ENCODE measurements at places on chromosomes 2 and 18.
A peak's percentile ranks its signal among the peaks of the same experiment; 100 is the strongest.

GRCh38 chr2:181231886-181232621 lies 225.1 kb upstream of the ITGA4 start:
- DNase-seq = no peak

DNA sequence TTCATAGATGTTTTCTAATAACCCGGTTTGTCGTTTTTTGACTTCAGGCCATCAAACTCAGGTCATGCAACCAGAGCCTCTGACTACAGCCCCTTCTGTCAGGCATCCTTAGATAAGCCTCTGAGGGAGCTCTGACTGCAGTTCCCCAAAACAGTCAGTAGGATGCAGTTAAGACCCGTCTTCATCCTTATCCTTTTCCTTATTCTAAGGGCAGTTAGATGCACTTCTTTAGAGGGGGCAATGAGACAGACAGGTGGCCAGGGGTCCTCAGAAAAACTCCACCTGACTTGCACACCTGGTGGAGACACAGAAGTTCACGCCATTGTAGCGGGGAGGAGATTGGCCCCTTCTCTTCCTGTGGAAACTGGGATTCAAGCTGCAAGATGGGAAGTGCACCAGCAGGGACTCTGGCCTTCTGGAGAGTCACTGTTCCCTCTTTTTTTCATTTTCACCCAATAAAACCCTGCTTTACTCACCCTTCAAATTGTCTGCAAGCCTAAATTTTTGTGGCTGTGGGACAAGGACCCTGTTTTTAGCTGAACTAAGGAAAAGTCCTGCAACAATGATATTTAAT lies 104.8 kb upstream of the TFPI start:
- no peak for DNase-seq

DNA sequence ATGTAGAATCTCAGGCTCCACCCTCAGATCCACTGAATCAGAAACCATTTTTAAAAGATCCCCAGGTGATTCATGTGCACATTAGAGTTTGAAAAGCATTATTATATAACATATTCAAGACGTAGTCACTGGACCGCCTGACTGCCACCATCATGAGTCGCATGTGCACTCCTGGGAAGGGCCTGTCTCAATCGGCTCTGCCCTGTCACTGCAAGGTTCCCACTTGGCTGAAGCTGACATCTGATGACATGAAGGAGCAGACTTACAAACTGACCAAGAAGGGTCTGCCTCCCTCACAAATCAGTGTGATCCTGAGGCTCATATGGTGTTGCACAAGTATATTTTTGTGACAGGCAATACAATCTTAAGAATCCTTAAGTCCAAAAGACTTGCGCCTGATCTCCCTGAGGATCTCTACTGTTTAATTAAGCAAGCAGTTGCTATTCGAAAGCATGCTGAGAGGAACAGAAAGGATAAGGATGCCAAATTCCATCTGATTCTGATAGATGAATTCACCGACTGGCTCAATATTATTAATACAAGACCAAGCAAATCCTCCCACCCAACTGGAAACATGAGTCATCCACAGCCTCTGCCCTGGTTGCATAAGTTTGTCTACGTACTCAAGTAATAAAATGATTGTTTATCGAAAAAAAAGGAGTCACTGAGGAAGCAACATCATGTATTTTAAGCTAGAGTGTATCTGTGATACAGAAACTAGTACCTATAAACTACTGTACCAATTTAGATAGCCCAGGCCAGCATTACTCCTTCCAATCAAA lies 26.2 kb downstream of the ATAD2B start:
- peak; percentile 67 for DNase-seq

- DNase-seq = no peak
Measured at GRCh38 chr18:6659963-6660725, 69.4 kb upstream of the ARHGAP28 start.

DNA sequence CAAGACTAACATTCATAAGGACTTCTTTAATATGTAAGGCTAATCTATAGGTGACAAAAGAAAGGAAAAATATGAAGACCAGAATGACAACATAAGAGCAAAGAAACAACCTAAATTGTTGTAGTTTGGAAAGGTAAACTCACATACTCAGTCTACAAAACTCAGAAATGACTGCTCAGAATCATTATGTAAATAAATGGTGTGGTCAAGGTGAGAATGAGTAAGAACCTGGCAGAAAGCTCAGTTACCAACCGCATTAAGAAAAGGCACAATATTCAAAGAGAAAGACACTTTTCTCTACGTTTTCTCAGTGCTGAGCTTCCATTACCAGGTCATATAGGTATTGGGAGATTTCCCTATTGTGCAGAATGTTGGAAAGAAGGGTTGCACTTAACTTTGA lies 15.8 kb downstream of the ATF2 start:
- DNase-seq = no peak

GRCh38 chr2:84846041-84846663 lies 34.7 kb downstream of the TRABD2A start:
- DNase-seq = no peak

GRCh38 chr18:2641638-2642037 lies 13.9 kb upstream of the SMCHD1 start:
- DNase-seq = no peak

- DNase-seq = no peak
Measured at GRCh38 chr2:176544991-176545956, 276.0 kb downstream of the MTX2 start.

DNA sequence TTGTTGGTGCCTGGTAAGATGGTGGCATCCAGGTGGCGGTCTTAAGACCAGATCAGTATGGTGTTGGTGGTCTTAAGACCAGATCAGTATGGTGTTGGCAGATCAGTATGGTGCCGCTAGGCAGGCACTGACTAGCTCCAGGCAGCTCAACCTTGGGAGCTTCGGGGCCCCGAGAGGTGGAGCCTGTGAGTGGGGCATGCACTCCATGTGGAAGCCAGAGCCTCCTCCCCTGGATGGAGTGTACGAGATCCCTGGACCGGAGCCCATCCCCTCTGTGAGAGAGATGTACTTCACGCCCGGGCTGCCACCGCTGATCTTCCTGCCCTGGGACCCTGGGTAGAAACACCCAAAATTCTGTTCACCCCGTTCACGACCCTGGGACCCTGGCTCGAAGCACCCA lies 19.0 kb downstream of the MALT1 start:
- DNase-seq = no peak

DNA sequence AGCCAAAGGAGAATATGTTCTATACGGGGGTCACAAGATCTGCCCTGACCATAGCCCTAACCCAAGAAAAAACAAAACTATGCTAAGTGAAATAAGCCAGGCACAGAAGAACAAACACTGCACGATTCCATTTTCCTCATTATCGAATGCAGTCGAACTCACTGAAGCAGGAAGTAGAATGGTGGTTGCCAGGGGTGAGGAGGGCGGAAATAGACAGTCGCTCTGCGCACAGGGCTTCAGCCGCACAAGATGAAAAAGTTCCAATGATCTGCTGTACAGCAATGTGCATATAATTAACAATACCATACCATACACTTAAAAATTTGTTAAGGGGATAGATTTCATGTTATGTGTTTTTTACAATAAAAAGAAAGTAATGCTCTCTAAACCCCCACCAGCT lies 257.7 kb downstream of the TXNL1 start:
- no peak for DNase-seq

DNA sequence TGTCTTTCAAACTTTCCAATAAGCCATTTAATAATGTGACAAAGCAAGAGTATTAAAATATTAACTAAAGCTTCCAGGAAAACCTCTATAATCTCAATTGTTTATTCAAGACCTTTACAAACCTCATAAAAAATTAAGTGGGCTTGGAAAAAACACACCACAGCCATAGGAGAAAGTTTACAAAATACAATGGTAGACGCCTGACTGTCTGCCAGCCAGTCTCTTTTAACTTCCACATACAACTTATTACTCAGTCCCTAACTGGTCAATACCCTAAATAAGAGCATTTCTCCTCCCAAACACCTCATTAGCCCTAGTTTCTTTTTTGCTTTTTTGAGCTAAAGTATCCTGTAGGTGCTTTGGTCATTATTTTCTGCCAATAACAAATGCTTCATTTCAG lies 247.4 kb upstream of the CYP26B1 start:
- no peak for DNase-seq

GRCh38 chr2:72925328-72925943 lies 8.1 kb downstream of the EMX1 start:
- DNase-seq = no peak

DNA sequence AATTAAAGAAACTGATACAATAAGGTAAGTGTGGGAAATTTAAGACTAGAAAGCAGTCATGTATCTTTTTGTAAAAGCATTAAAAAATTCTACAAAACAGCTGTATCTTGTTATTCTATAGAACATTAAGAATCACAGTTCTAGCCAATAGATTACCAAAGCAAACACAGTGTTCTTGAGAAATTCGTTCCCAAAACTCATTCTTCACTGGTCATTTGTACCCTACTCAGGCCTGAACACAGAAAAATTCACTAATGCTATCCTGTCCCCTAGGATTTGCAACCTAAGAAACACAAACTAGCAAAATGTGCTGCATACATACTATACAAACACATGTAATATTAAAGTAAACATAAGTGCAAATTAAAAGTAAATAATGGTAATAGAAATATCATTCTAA lies 29.1 kb downstream of the ERMN start:
- DNase-seq = no peak

GRCh38 chr18:79496978-79497637 lies 101.4 kb downstream of the NFATC1 start:
- peak; percentile 80 for DNase-seq

DNA sequence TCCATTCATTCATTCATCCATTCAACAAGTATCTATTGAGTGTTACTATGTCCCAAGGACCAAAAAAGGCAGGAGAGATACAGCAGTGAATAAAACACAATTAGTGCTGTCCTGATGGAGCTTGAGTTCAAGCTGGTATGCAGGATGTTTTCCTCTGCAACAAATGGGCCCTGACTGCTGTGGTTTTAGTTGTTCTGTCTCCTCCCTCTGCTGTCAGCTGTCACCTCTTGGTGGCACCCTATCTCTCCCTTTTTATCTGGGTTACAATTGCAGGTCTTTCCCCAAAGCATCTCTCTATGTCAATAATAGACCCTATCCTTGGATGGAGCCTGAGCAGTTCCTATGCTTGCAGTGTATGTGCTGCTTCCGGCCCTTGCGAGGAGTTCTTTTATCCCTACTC lies 304.8 kb downstream of the PDE11A start:
- DNase-seq = no peak

DNA sequence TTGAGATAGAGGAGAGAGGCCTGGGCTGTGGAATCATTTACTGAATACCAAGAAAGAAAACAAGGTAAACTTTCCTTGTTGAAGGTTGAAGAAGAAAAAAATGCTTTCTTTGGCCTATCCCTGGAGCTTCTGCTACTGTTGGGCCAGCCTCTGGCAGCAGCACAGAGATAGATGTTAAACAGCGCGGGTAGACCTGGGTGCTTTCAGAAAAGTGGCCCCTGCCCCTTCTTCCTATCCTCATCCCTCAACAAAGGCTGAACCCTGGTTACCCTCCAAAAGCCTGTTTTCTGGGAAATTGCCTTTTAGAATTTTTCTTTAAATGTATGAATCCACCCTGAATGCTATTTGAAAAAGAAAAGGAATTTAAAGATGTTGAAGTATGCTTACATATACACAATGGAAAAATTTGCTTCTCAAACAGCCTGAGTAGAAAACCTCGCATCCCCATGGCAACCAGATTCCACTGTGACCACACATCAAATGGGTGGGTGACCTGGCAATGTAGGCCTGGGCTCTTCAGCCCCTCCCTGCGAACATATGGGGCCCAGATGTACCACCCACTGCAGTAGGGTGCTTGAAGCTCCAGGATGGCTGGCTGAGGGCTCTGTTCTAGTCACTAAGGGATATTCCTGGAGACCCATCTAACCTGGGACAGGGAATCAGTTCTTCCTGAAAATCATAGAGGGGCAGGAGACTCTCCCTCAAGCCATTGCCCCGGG lies 23.4 kb upstream of the CHRNA1 start:
- DNase-seq = peak; percentile 100

GRCh38 chr2:1997976-1998375 lies 253.7 kb upstream of the PXDN start:
- DNase-seq = no peak

- no peak for DNase-seq
Measured at GRCh38 chr2:120442923-120443571, 97.1 kb downstream of the INHBB start.

- no peak for DNase-seq
Measured at GRCh38 chr2:239657992-239658391, 257.2 kb upstream of the HDAC4 start.

GRCh38 chr2:11679016-11679415 lies 9.0 kb upstream of the NTSR2 start:
- DNase-seq = no peak

DNA sequence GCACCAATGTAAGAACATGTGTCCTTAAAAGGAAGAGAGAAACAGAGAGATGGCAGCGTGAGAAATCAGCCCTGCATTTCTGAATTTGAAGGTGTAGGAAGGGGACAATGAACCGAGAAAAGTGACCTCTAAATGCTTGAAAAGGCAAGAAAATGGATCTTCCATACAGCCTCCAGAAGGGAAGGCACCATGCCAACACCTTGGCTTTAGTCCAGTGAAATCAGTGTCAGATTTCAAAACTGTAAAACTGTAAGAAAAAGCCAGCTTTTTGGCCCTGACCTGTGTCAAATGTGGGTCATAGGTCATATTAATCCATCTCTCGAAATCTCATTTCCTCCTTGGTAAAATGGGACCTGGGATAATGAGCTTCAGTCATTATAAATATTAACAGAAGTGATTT lies 762.3 kb downstream of the DCDC2C start:
- DNase-seq = no peak
